Activated CD8-positive, alpha-beta T cell treated with anti-CD3 and anti-CD28 coated beads for 36 hours (primary cell): ENCODE measurements at places on chromosomes 13 and 19.
A peak's percentile ranks its signal among the peaks of the same experiment; 100 is the strongest.

DNA sequence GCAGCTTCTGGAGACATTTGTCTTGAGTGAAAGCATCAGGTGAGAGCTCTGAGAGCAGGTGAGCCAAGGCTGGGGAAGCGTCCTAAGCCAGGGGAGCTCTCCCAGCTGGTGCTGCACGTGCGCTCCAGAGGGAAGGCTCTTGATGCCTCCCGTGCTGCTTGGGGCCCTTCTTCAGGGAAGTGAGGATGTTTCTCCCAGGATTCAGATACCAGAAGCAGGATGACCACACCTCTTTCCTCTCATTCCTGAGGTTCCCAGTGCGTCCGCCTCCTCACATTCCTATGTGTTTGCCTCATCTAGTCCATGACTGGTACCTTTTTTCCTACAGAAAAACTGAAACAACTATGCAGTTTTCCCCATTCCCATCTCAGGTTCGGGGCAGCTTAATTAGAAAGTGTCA lies 231.0 kb upstream of the IRS2 start:
- H3K4me1 ChIP-seq: no peaks in the 10 kb centered on the region
- H3K27ac ChIP-seq: no peak overlapping the region
- H3K36me3 ChIP-seq: no peaks in the 10 kb centered on the region
- H3K27me3 ChIP-seq: peaks cover 4% of the 10 kb centered on the region

GRCh38 chr13:88246239-88246638 lies 575.1 kb downstream of the SLITRK5 start:
- H3K4me3 ChIP-seq: no peak overlapping the region
- H3K27me3 ChIP-seq: no peaks in the 10 kb centered on the region
- H3K4me1 ChIP-seq: no peaks in the 10 kb centered on the region
- H3K36me3 ChIP-seq: no peaks in the 10 kb centered on the region

DNA sequence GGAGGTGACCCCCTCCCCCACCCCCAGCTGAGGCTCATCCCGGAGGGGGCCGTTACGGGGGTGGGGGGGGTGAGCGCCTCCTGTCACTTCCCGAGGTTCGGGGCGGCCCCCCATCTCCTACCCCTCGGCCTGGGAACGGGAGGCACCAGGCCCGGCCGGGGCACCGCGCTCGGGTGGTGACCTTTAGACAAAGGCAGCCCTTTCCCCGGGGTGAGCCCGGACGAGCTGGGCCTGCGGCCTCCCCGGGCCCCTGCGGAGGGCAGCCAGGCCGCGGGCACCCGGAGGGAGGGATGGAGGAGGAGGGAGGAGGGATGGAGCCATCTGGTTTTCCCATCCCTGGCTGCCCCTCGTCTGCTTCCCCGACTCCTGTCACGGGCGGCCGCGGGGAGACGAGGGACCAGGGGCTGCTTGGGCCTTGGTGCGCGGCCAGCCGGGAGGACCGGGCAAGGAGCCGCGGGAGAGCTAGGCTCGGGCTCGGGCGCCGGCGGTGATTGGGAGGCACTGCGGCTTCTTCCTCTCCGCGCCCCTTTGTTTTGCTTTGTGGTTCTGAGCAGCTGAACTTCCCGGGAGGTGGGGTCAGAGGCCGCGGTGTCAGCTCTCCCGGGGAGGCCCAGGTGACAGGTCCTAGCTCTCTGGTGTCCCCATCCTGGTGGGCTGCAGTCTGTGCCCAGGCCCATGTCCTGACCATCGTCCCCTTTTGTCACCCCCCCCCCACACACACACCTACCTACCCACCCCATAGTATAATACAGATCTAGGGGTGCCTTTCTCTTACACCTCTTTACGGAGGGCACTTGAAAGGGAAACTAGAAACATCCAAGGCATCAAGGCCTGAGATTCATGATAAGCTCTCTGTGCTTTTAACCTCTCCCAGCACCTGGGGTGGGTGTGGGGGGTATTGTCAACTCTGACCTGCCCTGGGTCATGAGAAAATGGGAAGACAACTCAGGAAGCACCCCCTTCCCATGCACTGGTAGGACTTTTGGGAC lies 1.3 kb downstream of the BICRA start:
- peak overlapping the region; percentile 68 for H3K27ac ChIP-seq
- no peaks in the 10 kb centered on the region for H3K27me3 ChIP-seq
- peaks cover 9% of the 10 kb centered on the region for H3K36me3 ChIP-seq

GRCh38 chr13:112714376-112715174 lies 24.7 kb downstream of the ATP11A start:
- H3K27ac ChIP-seq: no peak overlapping the region
- DNase-seq: no peak
- H3K4me3 ChIP-seq: no peak overlapping the region
- H3K27me3 ChIP-seq: no peaks in the 10 kb centered on the region
- peaks cover 7% of the 10 kb centered on the region for H3K4me1 ChIP-seq
- H3K36me3 ChIP-seq: no peaks in the 10 kb centered on the region

DNA sequence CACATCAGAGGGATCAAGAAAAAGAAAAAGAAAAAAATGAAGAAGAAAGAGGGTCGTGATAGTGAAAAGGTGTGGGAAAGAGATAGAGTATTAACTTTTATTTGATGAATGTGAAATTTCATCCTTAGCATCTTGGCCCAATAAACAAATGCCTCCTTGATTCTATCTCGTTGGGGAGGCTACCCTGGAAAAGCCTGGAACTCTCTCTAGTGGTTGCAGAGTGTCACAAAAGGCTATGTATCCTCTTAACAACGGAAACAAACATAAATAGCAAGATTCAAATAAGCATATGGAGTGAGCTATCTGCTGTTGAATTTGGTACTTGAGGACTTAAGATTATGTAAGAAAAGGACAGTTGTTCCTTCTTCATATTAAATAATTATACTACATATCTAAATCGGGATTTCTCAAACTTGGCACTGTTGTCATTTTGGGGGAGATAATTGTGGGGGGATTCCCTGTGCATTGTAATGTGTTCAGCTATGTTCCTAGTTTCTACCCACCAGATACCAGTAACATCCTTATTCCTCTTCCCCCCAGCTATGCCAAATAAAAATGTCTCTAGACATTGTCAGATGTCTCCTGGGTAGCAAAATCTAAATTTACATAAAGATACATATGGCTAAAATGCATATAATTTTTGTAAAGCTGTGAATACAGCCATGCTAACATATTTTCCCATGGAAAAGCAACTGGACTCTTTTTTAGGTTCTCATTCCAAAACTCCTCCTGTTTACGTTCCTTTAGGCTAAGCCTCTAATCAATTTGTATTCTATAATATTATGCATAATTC lies 557.2 kb downstream of the DCT start:
- no peak overlapping the region for H3K27ac ChIP-seq
- no peak for DNase-seq
- H3K4me1 ChIP-seq: peaks cover 2% of the 10 kb centered on the region
- H3K27me3 ChIP-seq: peaks cover 12% of the 10 kb centered on the region
- H3K36me3 ChIP-seq: no peaks in the 10 kb centered on the region

GRCh38 chr19:35789195-35789977 lies 14.0 kb downstream of the ARHGAP33 start:
- H3K4me1 ChIP-seq: no peaks in the 10 kb centered on the region
- H3K27me3 ChIP-seq: peaks cover 3% of the 10 kb centered on the region
- H3K27ac ChIP-seq: no peak overlapping the region
- DNase-seq: no peak
- no peaks in the 10 kb centered on the region for H3K36me3 ChIP-seq

DNA sequence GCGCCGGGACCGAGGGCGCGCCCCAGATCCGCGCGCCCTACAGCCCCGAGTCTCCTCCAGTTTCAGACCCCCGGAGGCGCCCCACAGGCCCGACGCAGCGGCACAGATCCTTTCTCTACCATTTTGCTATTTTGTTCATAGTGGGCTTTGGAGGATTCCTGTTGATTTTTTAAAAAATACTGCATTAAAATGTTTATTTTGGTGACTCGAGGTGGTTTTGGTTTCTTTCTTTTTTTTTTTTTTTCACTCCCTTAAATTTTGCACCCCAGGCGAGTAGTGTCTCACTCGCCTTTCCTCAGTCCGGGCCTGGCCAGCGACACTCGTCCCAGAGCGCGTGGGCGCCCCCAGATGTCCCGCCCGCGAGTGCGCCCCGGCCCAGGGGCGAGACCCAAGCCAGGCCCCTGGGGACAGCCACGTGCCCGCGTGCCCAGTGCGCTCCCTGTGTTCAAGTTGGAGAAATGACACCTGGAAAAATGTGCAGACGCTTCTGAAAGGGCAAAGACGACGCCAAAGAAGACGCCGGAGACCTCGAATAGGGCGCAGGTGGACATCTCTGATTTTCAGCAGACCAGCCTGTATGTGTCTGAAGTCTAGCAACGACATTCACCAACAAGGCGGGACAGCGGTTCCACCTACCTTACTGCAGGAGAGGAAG lies 471 bp upstream of the INSR start:
- peaks cover 5% of the 10 kb centered on the region for H3K4me1 ChIP-seq
- no peak overlapping the region for H3K27ac ChIP-seq
- DNase-seq: peak; percentile 38

- no peak overlapping the region for H3K27ac ChIP-seq
- peaks cover 11% of the 10 kb centered on the region for H3K4me1 ChIP-seq
- DNase-seq: no peak
- peaks cover 68% of the 10 kb centered on the region for H3K27me3 ChIP-seq
- no peaks in the 10 kb centered on the region for H3K36me3 ChIP-seq
- no peak overlapping the region for H3K4me3 ChIP-seq
Measured at GRCh38 chr19:55172741-55173140, 6.3 kb upstream of the DNAAF3 start.

GRCh38 chr19:49327878-49328544 lies 3.0 kb upstream of the SLC6A16 start:
- no peak overlapping the region for H3K4me3 ChIP-seq
- DNase-seq: peak; percentile 62
- H3K27me3 ChIP-seq: no peaks in the 10 kb centered on the region
- H3K4me1 ChIP-seq: peaks cover 41% of the 10 kb centered on the region
- H3K36me3 ChIP-seq: peaks cover 11% of the 10 kb centered on the region

DNA sequence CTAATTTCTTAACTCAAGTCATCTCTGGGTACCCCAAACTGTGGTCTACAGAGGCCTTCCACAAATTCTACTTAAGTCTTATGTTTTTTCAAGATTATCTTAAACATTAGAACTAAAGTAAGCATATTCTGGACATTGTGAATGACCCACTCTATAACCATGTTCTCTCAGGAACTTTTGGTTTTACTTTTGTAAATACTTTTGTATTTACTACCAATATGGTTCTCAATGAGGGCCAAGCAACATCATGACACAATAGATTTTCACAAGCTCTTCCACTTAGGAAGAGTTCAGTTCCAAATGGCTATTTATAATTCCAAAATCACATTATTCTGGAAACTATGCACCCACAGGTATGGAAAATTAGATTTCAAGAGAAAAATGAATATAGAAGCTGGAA lies 10.8 kb downstream of the DIAPH3 start:
- no peak for DNase-seq
- H3K27me3 ChIP-seq: peaks cover 2% of the 10 kb centered on the region
- H3K27ac ChIP-seq: no peak overlapping the region
- H3K4me1 ChIP-seq: peaks cover 4% of the 10 kb centered on the region
- no peak overlapping the region for H3K4me3 ChIP-seq

- H3K27ac ChIP-seq: no peak overlapping the region
- H3K4me1 ChIP-seq: no peaks in the 10 kb centered on the region
- no peak overlapping the region for H3K4me3 ChIP-seq
- DNase-seq: no peak
- peaks cover 10% of the 10 kb centered on the region for H3K27me3 ChIP-seq
- H3K36me3 ChIP-seq: no peaks in the 10 kb centered on the region
Measured at GRCh38 chr13:75400775-75401174, 81.2 kb downstream of the TBC1D4 start.

DNA sequence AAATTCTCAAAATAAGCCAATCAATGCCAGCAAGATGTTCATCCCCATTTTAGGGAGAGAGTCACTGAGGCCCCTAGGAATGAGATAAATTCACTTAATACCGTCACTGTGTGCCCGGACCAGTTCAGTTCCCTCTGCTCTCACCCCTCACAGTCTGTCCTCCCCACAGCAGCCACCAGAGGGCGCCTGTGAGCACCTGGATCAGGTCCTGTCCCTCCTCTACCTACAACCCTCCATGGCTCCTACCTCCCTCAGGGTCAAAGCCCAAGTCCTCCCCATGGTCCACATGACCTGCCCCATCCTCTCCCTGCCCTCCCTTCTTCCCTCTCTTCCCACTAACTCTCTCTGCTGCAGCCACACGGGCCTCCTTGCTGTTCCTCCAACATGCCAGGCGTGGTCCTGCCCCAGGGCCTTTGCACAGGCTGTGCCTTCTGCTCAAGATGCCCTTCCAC lies 42.0 kb upstream of the NFIC start:
- H3K4me1 ChIP-seq: no peaks in the 10 kb centered on the region
- peaks cover 10% of the 10 kb centered on the region for H3K27me3 ChIP-seq
- H3K4me3 ChIP-seq: no peak overlapping the region
- DNase-seq: peak; percentile 88
- H3K36me3 ChIP-seq: no peaks in the 10 kb centered on the region
- H3K27ac ChIP-seq: no peak overlapping the region

DNA sequence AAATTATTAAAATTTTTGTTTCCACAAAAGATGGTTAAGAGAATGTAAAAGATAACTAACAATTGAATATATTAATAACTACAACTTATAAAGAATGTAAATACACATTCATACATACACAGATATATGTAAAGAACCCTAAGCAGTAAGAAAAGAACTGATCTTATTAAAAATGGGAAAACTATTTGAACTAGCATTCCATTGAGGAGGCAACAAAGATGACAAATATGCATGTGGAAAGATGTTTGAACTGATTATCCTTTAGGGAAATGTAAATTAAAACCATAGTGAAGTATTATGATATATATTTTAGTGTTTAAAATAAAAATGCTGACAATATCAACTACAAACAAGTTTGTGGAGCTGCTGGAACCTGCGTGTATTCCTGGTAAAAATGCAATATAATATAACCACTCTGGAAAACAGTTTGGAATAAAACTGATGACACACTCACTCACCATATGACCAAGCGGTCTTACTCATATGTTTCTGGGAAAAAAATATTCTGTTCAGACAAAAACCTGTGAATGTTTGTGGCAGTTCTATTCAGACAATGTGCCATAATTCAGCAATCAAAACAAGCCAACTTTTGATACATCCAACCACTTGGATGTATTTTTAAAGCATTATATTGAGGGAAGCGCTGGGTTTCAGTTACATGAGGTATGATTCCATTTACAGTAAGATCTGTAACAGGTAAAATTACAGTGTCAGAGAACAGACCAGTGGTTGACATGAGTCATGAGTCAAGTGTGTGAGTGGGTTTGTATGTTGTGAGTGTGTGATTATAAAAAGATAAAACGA lies 694.4 kb upstream of the SLITRK5 start:
- H3K27ac ChIP-seq: no peak overlapping the region
- no peaks in the 10 kb centered on the region for H3K36me3 ChIP-seq
- no peak overlapping the region for H3K4me3 ChIP-seq

DNA sequence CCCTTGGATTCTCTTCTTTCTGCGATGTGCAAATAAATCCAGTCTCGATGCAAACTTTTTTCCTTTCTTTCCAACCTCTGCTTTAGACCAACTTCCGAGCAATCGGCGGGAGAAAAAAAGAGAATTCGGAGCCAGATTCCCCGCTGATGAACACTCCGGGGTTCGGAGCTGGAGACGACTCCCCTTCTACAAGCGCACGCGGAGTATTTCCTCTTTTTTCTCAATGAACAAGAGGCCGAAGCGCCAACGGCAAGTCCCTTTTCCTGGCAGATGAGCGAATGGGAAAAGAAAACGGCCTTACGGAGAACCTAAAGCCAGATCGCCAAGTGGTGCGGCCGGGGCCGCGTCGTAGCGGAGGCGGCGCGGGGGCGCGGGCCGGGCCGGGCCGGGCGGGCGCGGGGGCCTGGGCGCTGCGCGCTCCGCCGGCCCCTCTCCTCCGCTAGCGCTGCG lies 250 bp downstream of the SPRY2 start:
- peak overlapping the region; percentile 40 for H3K27ac ChIP-seq
- peak; percentile 8 for DNase-seq
- peaks cover 44% of the 10 kb centered on the region for H3K27me3 ChIP-seq
- no peak overlapping the region for H3K4me3 ChIP-seq

- H3K4me1 ChIP-seq: peaks cover 32% of the 10 kb centered on the region
- no peak overlapping the region for H3K27ac ChIP-seq
- no peak for DNase-seq
- H3K36me3 ChIP-seq: no peaks in the 10 kb centered on the region
- no peak overlapping the region for H3K4me3 ChIP-seq
Measured at GRCh38 chr19:13211426-13212308, 61.5 kb downstream of the IER2 start.
